Fibroblast of the aortic adventitia (primary cell): ENCODE measurements at places on chromosomes 6 and 20. TPM values are rescaled to one million over a fixed set of nuclear protein-coding genes. Genes with fewer than 3 reads are reported as not detected.

DNA sequence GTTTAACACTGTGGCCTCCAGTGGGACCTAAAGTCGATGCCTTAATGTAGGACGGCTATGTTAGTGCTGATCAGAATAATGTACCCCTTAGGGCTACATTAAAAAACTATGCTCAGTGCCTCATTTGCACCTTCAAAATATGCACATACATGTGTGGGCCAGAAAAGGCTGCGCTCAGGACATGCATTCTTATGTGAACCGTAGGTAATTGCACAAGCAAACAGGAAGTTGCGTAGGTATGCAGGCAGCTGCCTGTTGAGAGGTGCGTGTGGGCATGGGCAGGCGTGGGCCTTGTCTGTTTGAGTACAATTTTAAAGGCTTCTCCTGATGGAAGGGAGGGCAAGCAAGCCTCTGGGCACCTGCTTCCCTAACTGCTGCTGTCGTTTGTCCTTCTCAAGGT lies 116.2 kb upstream of the JAG1 start:
- DNase-seq = no peak

- no peak for DNase-seq
Observed at GRCh38 chr6:36964908-36965307, 10.4 kb downstream of the PI16 start.

GRCh38 chr20:62603907-62604785 lies 38.2 kb upstream of the SLCO4A1 start:
- DNase-seq = no peak

DNA sequence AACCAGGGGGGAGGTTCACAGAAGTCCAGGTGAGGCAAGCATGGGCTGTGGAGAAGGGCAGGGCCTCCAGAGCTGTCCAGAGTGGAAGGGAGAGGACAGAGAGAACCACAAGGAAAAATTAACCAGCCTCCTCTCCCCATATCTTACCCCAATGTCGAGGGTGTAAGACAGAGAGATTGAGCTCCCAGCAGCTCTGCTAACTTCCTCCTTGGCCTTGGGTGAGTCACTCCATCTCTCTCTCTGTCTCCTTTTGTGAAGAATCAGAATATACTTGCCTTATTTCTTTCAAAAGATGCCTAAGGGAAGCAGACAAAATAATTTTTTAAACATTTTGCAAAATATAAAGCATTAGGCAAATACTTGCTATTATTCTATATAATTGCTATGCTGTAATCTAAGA lies 58.3 kb upstream of the IYD start:
- DNase-seq = no peak

EFCAB8 gene
- total RNA-seq = not detected in 2 replicates

GRCh38 chr6:37952027-37952426 lies 132.5 kb downstream of the ZFAND3 start:
- DNase-seq = no peak

CD93 gene
- total RNA-seq = 0.27 and 2.0 TPM in 2 replicates

GRCh38 chr20:2698912-2699311 lies 6.3 kb downstream of the EBF4 start:
- DNase-seq = no peak

- DNase-seq = no peak
Observed at GRCh38 chr20:36368869-36369268, 62.7 kb downstream of the DLGAP4 start.

- no peak for DNase-seq
Observed at GRCh38 chr6:97086781-97087180, 162.3 kb downstream of the KLHL32 start.

GRCh38 chr20:40547483-40548091 lies 141.4 kb downstream of the MAFB start:
- DNase-seq = no peak

DNA sequence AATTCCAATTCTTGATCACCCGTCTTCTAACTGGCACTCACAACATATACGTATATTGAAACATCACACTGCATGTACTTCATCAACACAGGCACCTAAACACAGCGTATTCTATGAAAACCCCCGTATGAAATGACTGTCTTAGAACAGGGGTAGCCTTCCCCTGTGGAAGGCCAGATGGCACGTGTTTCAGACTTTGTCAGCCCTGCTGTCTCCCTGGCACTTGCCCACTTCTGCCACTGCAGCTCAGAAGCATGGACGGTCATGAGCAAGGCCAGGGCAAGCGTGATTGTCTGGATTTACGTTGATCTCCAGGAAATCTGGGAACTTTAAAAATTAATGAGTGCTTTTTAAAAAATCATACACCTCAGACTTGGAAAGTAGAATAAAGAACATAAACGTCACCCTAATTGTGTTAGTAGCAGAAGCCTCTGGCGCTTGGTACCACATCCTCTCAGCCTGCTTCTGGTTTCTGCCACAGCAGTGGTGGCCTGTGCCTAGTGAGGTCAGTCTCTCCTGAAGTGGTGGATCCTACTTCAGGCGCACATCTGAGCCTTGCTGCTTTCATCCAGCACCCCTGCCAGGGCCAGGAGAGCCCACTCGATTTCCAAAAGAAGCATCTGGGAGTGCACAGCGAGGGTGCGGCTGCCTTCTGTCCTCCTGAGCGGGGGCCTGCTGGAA lies 18.3 kb downstream of the PDE10A start:
- no peak for DNase-seq

PSORS1C2 gene
- total RNA-seq = not detected in 2 replicates

RUNX2 gene
- 0.74 and 5.8 TPM in 2 replicates for total RNA-seq

- no peak for DNase-seq
Observed at GRCh38 chr6:99993533-99994251, at the start of gene MCHR2. TSS of gene MCHR2 (minus strand) at chr6:99994223. CDS start at chr6:99956147, 38,076 bp downstream.

- DNase-seq = no peak
Observed at GRCh38 chr20:40678286-40678875, 10.7 kb downstream of the MAFB start.

GRCh38 chr6:130138116-130138908 lies 84.4 kb downstream of the SAMD3 start:
- no peak for DNase-seq

GRCh38 chr6:137697267-137697938 lies 169.7 kb upstream of the TNFAIP3 start:
- peak; percentile 94 for DNase-seq

- peak; percentile 36 for DNase-seq
Observed at GRCh38 chr6:138485005-138485545, 14.2 kb downstream of the NHSL1 start.

DNA sequence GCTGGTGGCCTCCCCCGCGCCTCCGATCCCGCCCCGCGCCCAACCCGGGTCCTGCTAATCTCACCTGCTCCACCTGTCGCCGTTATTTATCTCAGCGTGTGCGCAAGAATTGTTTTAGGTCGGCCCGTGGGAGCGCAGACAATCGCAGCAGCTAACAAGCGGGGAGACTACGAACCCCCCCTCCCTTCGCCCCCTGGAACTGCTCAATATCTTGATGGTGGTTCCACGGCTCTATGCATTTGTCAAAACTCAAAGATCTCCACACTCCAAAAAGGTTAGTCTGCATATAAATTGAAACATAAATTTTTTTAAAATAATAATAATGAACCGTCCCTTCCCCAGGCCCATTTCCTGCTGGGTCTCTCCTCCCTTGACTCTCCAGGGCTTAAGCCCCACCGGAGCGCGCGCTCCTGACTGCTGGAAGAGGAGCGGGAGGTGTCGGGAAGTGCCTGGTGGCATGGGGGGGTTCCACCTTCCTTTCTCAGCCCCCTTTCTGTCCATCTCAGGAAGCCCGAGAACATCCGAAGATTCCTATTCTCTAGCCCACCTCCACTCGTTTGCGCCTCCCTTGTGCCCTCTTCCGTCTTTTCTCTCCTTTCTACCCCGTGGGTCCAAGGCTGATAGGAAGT lies 1.6 kb upstream of the MDGA1 start:
- no peak for DNase-seq

PNPLA1 gene
- 0.09 TPM in 1 of 2 replicates, not detected in the other for total RNA-seq

DNA sequence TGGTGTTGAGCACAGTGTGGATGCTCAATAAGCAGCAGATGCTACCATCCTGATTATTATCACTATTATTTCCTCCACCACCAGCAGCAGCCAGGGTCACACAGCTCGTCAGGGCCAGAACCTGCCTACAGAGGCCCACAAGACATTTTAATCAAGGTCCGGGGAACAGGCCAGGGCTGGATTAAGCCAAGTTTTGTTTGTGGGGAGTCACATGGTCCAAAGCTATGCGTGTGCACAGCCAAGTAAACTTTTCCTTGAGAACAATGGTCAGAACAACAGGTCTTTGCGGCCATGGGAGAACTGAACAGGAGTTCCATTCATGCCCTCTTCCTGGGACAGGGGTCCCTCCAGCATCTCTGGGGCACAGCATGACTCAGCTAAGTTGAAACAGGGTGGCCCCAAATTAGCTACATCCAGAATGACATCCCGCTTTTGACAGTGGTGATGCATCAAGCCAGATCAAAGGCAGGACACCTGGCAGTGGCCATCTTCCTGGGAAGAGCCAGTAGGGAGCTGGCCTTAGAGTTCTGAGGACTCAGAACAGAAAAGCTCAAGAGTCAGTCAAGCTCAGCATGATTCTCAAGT lies 11.7 kb downstream of the SNTA1 start:
- DNase-seq = peak; percentile 77

DNA sequence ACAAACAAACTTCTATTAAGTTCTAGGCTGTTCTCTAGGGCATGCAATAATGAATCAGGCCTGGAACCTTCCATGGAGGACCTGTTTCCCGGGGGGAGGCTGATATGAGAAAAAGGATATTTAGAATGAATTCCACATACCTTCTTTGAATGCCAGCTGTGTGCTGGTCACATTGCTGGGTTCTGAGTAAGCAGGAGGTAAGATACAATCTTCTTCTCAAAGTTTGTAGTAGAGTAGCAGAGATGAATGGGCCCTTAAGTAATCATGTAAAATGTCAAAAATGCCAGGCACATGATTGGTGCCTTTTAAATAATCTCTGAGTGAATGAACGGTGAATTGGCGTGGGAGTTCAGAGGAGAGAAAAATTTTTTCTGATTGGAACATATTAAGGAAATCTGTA lies 47.4 kb downstream of the TGM2 start:
- DNase-seq = peak; percentile 72

DNA sequence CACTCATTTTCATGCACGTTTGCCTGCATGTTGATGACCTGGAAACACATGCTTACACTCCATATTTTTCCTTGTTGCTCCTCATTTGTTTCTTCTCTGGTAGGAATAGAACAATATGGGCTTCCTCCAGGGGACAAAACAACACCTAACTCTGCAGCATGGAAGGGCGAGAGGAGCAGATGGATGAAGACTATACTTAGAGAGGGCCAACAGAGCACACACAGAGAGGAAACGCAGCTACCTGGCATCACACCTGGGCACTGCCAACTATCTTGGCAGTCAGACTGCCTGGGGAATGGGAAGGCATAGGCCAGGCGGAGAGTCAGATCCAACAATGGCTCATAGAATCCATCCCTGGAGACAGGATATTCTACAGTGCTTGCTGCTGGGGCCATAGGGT lies 290.9 kb downstream of the CD83 start:
- no peak for DNase-seq

- DNase-seq = no peak
Observed at GRCh38 chr6:87151471-87151780, 3.9 kb upstream of the ZNF292 start.

DNA sequence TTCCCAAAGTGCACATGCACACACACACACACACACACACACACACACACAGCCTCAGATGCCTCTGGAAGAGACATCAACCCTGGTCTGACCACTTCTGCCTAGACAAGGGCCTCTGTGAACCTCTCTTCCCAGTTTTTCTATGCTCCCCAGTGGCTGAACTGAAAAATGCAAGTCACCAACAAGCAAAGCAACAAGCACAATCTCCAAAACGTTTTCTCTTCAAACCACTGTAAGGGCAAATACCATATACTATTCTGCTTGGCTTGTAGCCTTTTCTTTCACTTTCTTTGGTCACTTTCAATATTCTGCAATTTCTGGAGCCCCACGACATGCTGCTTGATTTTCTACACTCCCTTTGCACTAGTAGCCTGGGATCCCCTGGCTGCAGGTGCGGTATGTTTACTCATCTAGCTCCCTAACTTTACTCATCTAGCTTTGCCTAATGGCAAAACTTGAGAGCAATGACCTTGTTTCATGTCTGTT lies 121.4 kb upstream of the DST start:
- DNase-seq = peak; percentile 62

DNA sequence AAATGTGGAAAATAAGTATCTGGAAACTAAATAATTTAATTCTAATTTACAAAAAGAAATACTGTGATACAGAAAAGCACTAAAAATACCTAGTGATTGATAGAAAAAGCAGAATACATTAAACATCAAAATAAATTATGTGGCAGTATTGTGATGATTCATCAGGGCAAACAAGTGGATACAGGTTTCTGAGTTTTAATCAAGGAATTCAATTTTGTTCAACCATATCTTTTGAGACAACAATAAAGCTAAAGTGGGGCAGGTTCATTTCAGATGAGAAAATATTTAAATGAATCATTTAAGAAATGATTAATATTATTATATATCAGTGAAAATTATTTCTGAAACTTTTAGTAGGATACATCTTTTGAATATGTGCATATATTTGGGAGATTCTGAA lies 49.8 kb downstream of the GRIK2 start:
- DNase-seq = no peak

GRCh38 chr20:34979366-34980153 lies 23.9 kb downstream of the MYH7B start:
- no peak for DNase-seq

DNA sequence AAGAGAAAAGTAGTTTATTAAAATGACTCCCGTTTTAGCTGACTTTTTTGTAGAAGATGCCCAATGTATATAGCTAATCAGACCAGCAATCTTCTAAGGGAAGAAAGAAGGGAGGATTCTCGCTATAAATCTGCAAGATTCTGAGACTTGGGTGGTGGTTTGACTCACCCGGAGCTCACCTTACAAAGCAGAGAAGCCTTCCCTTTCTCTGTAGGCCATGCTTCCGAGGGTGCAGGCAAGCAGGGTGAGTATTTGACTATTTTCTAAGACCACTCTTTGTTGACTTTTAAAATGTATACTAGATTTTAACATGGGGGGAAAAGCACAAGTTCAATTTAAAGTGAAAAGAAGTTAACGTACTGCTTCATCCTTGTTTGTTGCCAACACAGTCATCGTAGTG lies 2.7 kb downstream of the OLIG3 start:
- DNase-seq = no peak
